Cardiac fibroblast (primary cell): ENCODE measurements at places on chromosomes 4 and X.

DNA sequence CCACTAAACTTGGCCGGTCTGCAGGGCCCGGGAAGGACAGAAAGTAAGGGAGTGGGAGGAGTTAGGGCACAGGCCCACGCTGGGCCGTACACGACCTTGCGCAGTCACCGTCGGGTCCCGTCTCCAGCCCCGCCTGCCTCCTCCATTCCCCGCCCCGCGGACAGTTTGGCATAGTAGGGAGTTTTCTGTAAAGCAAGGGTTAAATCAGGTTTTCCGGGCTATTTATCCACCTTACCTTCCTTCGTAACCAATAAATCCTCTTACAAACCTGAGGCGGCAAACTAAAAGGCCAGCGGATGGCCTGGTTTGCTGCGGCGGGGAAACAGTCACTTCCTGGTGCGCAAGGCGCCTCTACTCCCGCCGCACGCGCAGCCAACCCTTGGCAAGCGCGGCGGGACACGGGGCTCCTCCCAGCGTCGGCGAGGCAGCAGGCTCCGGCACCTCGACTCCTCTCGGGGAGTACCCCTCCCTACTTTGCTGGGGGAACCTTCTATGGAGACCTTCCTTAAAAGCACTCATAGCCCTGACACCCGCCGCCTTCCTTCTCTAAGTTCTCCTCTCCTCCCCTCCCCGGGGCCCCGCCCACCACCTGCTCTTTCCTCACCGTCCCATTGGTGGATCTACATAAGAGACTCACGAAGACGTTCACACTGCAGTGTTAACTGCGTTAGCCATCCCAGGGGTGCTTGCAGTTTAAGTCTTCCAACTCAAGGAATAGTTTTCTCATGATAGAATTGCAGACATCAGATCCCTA lies at the start of gene TRMT2B:
Gene TRMT2B, minus strand, starts transcription at position 563 of the 754 bp plus-strand sequence. CDS start 9,822 bp downstream, outside the sequence.
- DNase-seq: peak; percentile 68

- DNase-seq: no peak
Measured at GRCh38 chrX:136318156-136318555, 17.4 kb downstream of the ADGRG4 start.

GRCh38 chrX:103517246-103517645 lies 2.0 kb downstream of the RAB40A start:
- DNase-seq: peak; percentile 82

DNA sequence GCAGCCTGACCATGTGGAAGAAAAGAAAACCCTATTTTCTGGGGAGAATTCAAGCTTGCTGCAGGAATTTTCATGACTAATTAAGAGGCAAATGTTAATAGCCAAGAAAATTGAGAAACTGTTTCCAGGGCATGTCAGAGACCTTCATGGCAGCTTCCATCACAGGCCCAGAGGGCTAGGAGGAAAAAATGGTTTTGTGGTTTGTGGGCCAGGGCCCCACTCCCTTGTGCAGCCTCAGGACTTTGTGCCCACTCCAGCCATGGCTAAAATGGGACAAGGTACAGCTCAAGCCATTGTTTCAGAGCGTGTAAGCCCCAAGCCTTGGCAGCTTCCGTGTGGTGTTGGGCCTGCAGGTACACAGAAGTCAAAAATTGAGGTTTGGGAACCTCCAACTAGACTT lies 282.9 kb downstream of the DCAF12L2 start:
- DNase-seq: no peak
